ENCODE measurements at places on chromosomes 13 and 19.

DNA sequence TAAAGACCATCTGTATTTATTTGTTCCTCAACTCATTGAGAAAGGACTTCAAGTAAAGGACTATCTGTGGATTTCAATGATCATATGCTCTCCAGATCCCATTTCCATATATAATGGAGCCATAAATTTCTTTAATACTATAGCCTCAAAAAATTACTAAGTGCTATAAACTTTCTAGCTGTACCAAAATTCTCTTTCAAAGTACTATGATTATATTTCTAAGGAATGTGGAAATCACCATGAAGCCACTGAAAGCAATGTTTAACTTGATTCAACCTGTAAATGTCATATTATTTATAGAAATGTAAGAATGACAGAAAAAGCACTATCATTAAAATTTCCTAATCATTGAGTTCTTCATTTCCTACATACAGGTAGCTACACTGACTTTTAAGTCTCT lies 20.7 kb downstream of the TBC1D4 start:
- DNase-seq: no peak

GRCh38 chr19:2394442-2395292 lies 32.7 kb downstream of the TIMM13 start:
- DNase-seq: no peak

- DNase-seq: peak; percentile 53
Observed at GRCh38 chr19:6402837-6403608, 10.1 kb upstream of the GTF2F1 start.

DNA sequence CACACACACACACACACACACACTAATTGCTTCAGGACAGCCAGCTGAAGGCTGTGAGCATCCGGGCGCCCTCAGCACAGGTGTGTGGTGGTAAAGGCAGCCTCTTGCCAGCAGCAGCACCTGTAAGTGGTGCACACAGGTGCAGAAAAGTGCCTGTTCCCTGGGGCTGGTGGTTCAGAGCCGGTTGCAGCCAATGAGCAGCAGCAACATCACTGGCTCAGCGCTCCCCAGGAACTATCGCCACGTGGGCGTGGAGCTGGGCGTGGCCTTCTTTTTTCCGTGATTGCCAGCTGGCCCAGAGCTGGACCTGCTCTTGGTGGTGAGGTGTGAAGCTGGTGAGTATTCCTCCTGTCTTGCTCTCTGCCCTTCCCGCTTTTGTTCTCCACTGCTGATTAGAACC lies at the start of gene NLRP5:
NLRP5 (plus strand) TSS at position 289 of the 400 bp plus-strand sequence.
- no peak for DNase-seq

DNA sequence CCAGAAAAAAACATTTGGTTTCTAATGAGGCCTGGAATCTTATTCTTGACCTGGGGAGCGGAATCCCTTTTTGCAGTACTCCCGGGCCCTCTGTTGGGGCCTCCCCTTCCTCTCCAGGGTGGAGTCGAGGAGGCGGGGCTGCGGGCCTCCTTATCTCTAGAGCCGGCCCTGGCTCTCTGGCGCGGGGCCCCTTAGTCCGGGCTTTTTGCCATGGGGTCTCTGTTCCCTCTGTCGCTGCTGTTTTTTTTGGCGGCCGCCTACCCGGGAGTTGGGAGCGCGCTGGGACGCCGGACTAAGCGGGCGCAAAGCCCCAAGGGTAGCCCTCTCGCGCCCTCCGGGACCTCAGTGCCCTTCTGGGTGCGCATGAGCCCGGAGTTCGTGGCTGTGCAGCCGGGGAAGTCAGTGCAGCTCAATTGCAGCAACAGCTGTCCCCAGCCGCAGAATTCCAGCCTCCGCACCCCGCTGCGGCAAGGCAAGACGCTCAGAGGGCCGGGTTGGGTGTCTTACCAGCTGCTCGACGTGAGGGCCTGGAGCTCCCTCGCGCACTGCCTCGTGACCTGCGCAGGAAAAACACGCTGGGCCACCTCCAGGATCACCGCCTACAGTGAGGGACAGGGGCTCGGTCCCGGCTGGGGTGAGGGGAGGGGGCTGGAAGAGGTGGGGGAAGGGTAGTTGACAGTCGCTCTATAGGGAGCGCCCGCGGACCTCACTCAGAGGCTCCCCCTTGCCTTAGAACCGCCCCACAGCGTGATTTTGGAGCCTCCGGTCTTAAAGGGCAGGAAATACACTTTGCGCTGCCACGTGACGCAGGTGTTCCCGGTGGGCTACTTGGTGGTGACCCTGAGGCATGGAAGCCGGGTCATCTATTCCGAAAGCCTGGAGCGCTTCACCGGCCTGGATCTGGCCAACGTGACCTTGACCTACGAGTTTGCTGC lies at the start of gene ICAM4:
ICAM4 (plus strand) TSS at position 153 of the 935 bp plus-strand sequence; CDS start at position 211, 58 bp downstream.
- no peak for DNase-seq

- no peak for DNase-seq
Observed at GRCh38 chr13:40116008-40116407, 460.5 kb downstream of the COG6 start.

DNA sequence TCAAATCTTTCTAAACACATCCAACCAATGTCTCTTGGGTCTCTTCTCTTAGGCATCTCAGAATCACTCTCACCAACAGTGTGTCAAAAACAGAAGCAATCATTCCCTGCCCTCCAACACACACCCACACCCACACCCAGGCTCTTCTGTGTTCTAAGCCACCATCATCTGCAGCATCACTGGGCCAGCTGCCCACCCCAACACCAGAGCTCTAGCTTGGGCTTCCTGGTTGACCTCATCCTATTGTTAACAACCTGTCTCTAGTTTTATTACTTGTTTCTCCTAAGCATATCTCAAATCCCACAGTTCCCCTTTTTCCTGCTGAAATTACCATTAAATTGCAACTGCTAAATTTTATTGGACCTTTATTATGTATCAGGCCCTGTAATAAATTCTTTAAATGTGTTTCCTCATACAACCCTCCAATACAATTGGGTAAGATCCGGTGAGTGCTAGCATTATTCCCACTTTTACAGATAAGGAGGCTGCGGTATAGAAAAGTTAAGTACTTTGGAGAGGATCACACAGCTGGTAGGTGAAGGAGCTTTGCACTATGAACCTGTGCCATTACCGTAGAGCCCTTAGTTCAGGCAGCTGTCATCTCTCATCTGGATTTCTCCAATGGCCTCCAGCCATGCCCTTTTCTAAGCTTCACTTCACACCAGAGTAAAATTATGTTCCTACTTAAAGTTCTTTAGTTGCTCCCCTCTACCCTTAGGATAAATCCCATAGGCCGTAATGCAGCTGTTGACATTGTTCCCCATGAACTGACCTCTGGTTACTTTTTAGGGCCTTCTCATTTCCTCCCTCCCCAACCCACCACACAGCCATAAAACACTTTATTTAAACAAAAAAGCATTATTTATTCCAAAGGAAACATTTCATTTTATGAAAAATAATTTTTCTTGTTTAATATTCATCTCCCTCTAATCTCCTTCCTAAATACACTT lies 227.7 kb downstream of the B3GLCT start:
- no peak for DNase-seq

DNA sequence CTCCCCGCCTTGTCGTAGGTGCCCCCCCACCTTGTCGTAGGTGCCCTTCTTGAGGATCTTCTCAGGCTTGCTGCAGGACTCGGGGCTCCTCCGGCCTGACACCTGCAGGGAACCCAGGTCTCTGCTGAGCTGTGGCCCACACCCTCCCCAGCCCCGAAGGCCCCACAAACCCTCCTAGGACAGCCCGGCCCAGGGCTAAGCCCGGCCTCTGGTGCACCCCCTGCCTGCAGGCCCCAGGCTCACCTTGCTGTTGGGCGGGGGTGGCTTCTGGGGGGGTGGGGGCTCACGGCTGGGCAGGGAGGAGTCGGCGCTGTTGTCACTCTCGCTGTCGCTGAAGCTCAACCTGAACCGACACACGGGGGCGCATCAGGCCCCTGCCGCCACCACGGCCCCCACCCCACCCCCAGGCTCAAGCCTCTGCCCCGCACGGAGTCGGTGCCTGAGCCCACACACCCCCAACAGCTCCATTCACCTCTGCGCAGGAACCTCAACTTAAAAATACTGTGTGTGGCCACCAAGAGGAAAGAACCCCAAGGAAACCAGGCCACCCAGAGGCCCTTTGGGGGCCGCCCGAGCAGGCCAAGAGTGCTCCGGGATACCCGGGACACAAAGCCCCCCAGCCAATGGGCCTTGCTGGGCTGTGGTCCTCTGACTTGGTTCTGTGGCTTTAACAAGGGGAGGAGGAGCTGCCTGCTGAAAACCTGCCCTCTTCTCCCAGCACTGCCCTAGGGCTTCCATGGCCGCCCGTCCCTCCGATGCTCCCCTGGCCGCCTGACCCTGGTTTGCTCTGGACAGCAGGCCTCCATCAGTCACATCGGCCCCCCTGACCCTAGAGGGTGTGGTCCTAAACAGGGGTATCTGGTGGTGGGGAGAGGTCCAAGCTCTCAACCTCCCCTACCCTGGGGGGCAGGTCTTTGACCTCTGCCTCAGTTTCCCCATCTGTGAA lies 65.8 kb downstream of the MLLT1 start:
- no peak for DNase-seq

DNA sequence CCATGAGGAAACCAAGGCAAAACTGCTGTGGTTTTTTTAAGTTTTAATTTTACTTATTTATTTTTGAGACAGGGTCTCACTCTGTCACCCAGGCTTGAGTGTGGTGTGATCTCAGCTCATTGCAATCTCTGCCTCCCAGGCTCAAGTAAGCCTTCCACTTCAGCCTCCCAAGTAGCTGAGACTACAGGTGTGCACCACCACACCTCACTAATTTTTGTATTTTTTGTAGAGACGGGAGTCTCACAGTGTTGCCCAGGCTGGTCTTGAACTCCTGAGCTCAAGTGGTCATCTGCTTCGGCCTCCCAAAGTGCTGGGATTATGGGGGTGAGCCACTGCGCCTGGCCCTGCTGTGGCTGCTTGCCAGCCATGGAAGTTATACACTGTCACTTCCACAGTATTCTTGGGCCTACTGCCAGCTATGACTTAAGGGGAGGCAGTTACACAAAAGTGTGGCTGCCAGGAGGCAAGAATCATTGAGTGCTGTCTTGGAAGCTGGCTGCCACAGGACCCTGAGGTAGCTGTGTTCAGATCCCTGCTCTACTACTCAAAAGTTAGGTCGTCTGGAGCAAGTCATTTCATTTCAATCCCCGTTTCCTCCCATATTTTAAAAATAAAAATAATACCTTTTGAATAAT lies 12.7 kb downstream of the FARP1 start:
- DNase-seq: no peak

DNA sequence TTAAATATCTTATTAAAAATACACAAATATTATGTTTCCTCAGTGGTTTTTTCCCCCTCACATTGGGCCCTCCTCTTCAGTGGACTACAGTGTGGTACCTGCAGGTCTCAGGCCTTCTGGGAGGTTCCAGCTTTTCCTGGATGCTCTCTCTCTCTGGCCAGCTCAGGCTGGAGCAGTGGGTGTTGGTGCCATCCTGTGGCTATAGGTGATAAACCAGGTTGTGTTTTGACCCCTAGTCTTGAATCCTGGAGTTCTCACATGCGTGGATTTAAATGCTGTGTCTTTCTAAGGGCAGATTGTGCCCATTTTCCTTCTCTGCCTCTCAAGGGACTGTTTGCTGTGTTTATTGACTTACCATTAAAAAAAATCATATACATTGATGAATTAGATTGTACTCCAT lies 41.2 kb upstream of the ZNF527 start:
- no peak for DNase-seq

GRCh38 chr13:46404733-46405100 lies 17.7 kb upstream of the RUBCNL start:
- DNase-seq: no peak
